ENCODE measurements at places on chromosomes 4 and X.

GRCh38 chr4:186596346-186596745, 41.0 kb upstream of the MTNR1A start:
- no peak for DNase-seq

DNA sequence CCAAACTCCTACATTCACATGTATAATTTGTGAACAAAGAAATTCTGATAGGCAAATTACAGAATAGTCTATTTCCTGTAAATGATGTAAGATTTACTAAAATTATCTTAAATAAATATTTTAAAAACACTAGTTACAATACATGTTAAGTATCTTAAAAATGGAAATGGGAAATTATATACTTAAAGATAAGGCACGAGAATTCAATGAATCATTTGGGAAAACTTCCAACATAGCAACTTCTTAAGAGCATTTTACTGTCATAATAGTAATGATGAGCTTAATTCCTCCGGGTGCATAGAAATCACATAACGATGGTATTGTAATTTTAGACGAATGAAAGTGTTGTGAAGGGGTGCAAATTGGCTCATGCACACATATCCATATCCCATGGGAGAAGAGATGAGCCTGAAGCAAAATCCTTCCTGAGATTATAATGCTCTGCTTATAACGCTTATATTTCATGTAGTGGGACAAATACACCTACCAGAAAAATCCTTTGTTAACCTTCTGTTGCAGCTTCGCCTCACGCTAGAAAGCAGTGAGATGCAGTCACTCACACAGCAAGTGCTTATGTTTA, 873.5 kb downstream of the PDHA2 start:
- DNase-seq = no peak

DNA sequence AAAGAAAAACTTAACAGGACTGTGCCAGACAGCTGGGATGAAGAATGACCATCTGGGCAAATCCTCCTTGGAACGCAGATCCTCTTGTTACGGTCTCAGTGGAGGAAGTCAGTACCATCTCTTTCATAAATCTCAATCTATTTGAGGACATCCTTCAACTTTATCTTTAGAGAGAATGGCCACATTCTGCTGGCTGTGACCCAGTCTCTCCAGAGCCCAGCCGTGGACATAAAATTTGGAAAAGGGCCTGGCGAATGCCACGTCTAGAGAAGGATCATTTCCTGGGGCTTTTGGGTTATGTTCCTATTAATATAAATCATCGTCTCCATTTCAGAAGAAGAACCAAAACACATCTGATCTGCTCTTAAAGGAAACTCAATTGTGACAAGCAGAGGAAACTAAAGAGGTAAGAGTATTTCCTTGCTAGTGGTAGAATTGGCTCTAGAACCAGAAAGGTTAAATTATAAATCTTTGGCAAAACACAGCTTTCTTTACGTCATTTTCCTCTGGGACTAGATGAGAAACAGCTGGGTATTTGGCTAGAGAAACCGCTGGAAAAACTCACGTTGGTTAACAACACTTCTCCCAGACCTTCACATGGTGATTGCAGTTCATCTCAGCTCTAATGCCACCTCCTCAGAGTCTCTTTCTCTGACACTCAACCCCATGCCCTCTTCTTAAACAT, 164.7 kb downstream of the CHIC2 start:
- no peak for DNase-seq

GRCh38 chr4:42519803-42520417, 122.6 kb downstream of the SHISA3 start:
- DNase-seq = no peak

- no peak for DNase-seq
Measured at GRCh38 chr4:85701861-85702321, 226.9 kb downstream of the ARHGAP24 start.

DNA sequence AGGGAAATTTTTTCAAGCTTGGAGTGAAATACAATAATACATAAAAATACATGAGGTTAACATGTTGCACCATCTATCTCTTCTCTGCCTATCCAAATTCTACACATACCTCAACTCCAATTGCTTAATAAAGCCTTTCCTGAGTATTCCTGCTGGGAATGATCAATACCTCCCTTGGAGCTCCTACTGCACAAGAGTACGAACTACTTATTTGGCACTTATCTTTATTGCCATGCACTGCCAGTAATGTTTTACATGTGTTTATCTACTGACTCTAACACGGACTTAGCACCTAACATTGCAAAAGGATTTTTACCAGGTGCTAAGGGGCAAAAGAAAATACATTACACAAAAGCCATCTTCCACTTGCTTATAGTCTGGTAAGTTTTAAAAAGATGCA, 80.2 kb downstream of the ADGRA3 start:
- no peak for DNase-seq

DNA sequence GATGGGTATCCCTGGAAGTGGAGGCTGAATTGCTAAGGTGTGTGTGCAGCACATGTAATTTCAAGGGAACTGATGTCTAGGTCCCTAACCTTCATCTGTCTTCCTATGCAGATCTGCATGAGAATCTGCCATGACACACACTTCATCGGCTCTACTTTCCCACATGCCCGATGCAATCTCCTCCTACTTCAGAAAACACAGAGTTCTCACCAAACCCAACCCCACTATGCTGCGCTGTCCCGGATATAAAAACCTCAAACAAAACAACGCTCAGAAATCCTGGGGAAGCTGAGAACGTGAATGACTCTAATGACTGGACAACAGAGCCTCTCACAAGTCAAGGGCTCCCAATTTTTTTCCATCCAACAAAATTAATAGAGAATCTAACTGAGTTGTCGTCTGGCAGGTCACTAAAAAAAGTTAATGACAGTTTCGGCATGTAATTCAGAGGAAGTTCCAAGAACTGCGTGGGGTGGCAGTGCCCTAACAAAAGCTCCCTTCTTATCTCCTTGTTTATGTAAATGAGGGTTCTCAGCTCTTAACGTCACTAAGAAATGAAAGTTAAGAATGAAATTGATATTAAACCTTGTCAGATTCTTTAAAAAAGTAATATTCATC, 39.0 kb downstream of the STX18 start:
- no peak for DNase-seq

DNA sequence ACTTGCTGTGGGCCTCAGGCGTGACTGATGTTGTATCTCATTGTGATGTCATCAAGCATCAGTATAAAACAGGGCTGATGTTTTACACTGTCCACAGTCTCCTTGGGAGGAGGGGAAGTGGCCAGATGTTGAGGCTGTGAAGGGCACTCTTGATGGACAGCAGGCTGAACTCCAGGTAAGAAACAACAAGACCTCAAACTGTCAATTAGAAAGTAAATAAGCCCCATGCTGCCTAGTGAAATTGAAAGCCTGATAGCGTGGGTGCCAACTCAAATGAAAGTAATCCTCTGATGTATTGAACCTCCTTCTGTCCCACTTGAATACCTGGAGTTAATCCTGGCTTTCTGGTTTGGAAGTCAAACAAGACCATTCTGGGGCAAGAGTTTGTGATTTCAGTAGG, 19.7 kb downstream of the VSIG1 start:
- no peak for DNase-seq

GRCh38 chr4:79315891-79316290, 10.0 kb downstream of the NAA11 start:
- no peak for DNase-seq

GRCh38 chr4:166460769-166461550, 587.9 kb downstream of the TLL1 start:
- no peak for DNase-seq

DNA sequence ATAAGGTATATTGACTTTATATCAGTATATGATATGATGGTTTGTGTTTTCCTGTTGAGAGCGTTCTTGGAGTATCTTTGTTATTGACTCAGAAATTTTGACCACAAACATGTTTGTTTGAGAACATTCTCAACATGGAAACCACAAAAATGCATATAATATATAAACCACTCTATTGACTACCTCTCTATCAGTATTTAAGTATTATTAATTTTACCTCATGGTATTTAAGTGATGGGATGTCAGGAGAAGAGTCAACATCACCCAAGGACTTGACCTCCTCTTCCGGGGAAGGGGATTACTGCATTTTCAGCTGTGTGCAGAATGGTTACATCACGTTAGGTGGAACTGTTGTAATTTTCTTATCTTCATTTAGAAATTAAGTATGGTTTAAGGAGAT, 54.3 kb upstream of the PUDP start:
- no peak for DNase-seq

GRCh38 chrX:57932266-57932665, 22.0 kb upstream of the ZXDA start:
- no peak for DNase-seq

GRCh38 chr4:26860922-26861433, 337 bp downstream of the STIM2 start:
- no peak for DNase-seq

DNA sequence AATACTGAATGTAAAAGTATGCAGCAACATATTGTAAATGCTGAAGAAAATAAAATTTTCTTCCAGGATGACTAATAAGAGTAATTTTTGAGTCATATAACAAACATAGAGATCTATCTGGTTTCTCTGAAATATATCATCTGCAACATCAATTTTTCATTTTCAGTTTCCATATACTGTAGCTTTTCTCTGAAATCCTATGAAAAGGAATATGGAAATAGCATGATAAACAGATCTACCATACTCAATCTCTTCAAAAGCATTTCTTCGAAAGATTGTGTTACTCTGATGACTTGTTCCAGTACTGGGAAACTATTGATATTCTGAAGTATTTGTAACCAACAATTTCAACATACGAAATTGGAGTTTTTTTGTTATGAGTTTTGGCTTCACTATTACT, 1156.7 kb downstream of the FAM133A start:
- DNase-seq = no peak

DNA sequence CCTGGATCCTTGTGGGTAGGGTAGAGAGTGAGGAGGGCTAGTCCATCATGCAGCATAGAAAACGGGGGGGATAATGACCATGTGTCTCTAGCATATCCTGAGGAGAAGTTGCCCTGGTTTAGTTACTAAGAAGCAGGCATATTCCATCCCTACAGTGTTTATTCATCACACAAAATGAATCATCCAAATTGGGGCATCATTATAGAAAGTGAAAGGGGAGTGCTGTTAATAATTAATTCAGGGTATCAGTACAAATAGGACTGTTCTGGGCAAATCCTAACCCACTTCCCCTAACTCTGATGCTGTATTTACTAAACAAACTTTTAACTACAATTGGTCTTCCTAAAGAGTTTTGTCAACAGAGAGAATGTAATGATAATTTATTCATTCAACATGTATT, 281.1 kb upstream of the ARX start:
- DNase-seq = no peak

DNA sequence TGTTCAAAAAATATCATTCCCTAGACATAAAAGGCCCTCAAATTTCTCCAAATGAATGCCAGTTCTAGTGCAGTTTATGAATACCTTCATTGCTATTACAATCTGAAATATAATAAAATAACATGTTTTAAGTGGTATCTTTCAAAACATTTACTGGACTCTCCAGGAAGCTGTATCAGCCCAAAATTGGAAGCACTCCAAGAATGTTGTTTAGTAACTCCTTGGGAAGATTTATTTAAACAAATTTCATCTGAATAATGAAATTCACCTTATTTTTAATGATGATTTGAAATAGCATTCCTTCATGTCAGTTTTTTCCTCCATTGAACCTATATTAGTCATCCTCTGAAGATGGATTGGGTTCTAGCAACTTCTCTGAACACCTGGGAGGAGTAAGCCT, 217.2 kb upstream of the PCDH18 start:
- DNase-seq = no peak

GRCh38 chr4:120922381-120923206, at the start of gene PRDM5:
TSS of gene PRDM5 (minus strand) at chr4:120922726. CDS start at chr4:120922608, 118 bp downstream.
- no peak for DNase-seq

- DNase-seq = no peak
Measured at GRCh38 chrX:21658746-21659145, 616 bp upstream of the KLHL34 start.

DNA sequence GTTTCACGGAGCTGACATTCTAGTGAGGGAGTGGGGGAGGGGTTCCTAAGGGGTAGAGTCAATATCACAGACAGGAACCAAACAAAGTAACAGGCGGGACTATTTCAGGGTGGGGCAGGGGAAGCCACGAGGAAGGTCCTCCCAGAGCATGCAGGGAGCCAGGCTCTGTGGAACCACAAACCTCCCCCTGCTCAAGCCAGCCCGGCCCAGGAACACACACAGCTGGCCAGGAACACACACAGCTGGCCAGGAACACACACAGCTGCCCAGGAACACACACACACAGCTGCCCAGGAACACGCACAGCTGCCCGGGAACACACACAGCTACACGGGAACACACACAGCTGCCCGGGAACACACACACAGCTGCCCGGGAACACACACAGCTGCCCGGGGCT, 24.8 kb downstream of the EVC2 start:
- DNase-seq = no peak

DNA sequence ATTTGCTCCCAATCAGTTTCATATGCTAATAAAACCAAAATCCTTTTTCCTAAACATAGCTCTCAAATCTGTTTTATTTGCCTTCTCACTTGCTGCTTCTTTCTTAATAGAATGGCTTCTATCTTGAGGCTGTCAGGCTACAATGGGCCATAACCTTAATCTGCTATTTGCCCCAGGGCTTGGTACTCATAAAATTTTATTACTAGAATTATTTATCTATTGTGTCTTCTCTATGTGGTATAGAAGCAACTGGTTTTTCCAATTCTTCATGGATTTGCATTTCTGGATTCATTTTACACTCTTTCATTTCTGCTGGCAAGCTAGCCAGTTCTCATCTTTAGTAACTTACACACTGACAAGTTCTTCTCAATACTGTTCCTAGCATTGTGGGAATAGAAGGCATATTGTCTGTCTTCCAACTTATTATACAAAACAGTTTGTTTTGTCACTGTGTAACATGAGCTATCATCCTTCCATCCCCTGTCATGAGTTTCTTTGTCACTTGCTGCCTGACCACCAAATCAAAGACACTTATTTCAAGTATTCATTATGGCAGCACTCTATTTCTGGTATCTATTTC, 96.6 kb upstream of the KCNIP4 start:
- DNase-seq = no peak

DNA sequence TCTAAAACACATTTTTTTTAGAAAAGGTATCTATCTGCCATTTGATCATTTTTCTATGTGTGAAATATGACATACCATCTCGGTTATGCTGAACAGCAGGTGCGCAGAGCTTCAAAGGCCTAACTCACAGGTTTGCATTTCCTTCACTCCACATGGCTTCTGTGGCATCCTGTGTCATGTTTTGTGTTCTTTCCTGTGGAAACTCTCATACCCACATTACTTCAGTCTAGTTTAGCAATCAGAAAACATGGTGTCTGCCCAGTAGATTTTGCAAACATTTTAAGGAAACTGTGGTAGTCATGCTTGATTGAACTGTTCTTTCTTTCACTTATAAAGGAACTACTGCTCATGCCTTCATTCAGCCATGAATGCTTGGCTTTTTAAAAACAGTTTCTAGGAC, 11.3 kb upstream of the ARAP2 start:
- DNase-seq = peak; percentile 18

- no peak for DNase-seq
Measured at GRCh38 chr4:36152735-36153134, 91.6 kb downstream of the ARAP2 start.

DNA sequence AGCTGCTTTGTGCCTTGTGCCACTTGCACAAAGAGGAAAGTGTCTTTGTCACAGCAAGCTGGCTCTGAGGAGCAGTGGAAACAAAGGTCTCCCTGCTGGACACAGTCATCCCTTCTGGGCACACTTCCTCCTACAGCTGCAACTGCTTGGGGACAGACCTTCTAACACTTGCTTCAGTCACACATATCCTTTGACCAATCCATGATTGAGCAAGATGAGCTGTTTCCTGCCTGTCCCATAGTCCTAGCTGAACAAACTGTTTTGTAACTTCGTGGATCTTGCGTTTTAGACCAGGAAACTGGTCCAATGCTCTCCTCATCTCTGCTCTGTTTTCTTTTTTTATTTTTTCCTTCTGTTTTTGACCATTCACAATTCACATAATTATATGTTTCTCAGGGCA, 98.5 kb downstream of the RRAGB start:
- no peak for DNase-seq
